ENCODE measurements at places on chromosomes 2 and 18.

DNA sequence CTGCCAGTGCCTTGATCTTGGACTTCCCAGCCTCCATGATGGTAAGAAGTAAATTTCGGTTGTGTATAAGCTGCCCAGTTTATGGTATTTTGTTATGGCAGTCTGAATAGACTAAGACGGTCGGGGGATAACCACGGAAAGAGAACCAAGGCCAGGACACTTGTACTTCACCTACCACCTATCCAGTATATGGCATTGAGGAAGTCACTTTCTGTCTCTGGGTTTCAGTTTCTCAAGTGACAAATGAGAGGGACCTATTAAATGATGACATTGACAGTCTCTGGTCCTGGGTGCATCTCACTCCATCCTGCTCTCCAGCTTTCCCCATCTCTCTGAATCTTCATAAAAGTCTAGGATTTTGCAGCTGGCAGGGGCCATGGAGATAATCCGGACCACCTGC lies 183.8 kb upstream of the MSH6 start:
- DNase-seq, result no peak

- DNase-seq, result no peak
Measured at GRCh38 chr2:24971286-24971535, 544 bp downstream of the DNAJC27 start.

- no peak for DNase-seq
Measured at GRCh38 chr18:35514283-35514682, 16.5 kb upstream of the INO80C start.

GRCh38 chr18:32177530-32177929 lies 12.3 kb upstream of the MEP1B start:
- DNase-seq, result no peak

- DNase-seq, result no peak
Measured at GRCh38 chr2:153543635-153544071, 65.1 kb upstream of the RPRM start.

- no peak for DNase-seq
Measured at GRCh38 chr2:79716266-79716665, 203.4 kb downstream of the CTNNA2 start.
